Activated T-helper 1 cell treated with anti-CD3 and anti-CD28 coated beads, Interleukin-2, amount 50 U/mL, for 16 hours (primary cell): ENCODE measurements at places on chromosomes 16 and 17.

- no peak for DNase-seq
Measured at GRCh38 chr16:87611456-87611855, 9.1 kb downstream of the JPH3 start.

DNA sequence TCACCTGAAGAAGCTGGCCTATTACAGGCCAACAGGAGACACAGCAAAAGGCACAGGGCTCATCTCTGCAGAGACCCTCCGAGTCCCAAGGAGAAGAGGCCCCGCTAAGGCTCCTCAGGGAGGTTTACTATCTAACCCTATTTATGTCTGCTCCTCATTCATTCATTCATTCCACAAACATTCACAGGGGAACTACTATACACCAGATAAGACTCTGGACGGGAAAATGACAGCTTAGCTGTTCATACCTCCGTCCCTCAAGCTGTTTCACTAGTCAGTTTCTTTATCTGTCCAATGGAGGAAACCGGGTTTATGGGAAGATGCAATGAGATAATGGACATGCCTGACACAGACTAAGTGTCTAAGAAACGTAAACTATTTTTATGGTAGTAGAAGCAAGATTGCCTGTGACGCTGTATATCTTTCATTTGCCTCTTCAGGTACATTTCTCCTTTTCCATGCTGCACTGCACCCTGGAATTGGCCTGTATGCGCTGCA, 62.1 kb downstream of the SRL start:
- no peak for DNase-seq

DNA sequence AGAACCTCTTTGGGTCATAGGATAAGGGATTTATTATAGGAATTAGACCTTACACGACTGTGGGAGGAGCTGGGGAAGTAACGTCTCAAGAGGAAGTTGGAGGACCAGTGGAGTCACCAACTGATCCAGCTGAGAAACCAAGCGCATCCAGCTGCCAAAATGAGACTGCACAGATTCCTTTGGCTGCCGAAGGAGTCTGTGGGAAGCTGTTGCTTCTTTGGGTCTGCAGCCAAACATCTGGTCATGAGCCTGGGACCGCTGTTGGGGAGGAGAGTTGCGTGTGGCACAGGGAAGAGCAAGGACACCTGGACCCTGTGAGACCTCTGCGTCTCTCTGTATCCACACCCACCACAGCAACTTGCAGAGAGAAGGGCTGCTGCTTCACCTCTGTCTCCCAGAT, 2.4 kb upstream of the NACA2 start:
- DNase-seq: no peak

DNA sequence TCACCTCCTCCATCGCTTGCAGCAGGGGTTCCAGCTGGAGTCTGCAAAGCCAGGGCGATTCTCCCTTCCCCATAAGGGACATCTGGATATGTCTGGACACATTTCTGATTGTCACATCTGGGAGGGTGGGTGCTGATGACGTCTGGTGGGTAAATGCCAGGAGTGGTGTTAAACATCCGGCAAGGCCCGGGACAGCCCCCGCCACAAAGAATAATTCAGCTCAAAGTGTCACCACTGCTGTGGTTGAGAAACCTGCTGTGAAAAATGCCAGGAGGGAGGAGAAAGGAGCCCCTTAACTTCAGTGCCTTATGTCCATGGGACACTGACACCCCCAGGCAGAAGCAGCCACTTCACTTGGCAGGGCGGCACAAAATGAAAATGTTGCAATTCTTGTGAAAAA, 179.4 kb upstream of the SDK2 start:
- DNase-seq: no peak

- no peak for DNase-seq
Measured at GRCh38 chr17:29115961-29116803, 64.0 kb downstream of the MYO18A start.

DNA sequence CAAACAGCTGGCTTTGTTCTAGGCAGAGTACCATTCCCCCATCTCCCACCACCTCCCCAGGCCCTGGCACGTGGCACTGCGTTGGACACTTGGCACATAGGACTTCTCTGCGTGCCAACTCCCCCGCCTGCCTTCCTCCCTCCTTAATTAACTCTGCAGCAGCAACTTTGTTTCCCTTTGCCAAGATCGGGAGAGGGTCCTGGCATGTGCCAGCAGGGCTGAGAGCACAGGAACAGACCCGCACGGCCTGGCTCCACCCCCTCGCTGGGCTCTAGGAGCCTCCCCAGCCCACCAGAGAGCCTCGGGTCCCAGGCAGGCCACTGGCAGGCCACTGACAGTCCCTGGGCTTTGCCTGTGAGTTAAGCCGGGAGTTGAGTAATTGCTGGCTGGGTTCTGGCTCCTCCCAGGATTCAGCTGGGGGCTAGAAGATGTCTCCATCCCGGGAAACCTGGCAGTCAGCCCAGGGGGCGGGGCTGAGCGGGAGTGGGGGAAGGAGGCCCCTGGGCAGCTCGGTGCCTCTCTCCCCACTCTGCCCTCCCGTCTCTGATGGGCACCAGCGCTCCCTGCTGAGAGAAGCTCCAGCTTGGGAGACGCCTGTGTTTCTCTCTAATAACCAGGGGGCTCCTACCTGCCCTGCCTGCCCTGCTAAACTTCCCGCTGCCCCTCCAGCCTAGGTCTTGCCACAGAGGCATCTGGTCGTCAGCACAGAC, 224.0 kb upstream of the TNRC6C start:
- no peak for DNase-seq

- DNase-seq: no peak
Measured at GRCh38 chr17:78045316-78045715, 83.2 kb downstream of the TMC6 start.

DNA sequence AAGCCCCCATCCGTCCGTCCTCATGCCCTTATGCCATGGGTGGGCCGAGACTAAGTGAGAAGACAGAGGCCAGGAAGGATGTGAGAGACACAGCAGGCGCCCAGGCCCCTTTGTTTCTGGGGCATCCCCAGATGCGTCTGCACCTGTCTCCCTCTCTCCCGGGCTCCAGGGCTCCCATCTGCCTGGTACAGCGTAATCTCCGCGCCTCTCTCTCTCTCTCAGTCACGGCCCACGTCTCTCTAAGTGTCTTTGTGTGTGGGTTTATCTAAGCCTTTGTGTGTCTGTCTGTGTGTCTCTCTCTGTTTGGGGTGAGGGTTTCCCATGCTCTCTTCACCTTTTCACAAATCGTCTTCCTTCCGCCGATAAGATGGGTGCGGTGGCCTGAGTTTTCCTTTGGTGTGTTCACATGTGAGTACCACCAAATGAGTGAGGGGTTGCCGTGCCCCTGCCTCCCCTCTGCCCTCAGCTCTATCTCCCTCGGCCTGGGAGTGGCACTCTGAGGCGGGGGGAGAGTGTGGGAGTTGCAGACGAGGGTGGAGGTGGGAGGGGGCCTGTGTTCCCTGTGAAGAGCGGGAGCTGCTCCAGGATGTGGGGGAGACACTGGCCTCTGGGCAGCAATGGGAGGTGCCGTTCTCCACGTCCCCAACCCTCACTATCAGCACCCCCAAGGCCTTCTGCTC, 25.8 kb upstream of the ABCC3 start:
- no peak for DNase-seq

- DNase-seq: no peak
Measured at GRCh38 chr16:58127634-58128033, 1.5 kb downstream of the CFAP20 start.

GRCh38 chr17:81651692-81652091, 4.7 kb downstream of the PDE6G start:
- DNase-seq: no peak

DNA sequence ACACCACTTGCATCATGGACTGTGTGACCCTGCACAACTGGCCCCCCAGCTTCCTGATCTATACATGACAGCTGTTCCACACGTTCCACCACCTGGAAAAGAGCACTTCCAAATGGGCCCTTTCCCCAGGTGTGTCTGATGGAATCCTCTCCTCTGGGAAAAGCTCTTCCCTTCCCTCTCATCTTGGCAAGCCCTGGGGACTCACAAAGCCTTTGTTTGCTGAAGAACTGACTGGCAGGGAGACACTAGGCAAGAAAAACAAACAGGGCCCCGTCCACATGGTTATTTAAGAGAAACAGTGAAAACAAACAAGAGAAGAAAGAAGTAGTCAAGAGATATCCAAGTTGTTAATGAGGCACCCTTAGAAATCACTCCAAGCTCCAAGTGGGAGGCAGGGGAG, 52.6 kb downstream of the C16orf95 start:
- DNase-seq: no peak

GRCh38 chr16:71807905-71808592, 585 bp downstream of the AP1G1 start:
- DNase-seq: no peak

DNA sequence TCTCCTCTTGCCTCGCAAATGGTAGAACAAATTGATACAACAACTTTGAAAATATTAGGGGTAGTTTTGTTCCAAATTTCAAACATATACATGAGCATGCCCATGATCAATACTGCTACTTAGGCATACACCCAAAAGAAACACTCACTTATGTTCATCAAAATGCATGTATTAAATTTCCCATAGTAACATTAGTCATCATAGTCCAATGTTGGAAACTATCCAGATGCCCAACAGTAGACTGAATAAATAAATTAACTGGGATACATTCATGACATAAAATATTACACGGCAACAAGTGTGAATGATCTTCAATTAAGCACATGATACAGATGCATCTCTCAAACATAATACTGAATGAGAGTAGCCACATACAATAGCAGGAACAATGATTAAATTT, 391.6 kb downstream of the CDH11 start:
- DNase-seq: no peak

DNA sequence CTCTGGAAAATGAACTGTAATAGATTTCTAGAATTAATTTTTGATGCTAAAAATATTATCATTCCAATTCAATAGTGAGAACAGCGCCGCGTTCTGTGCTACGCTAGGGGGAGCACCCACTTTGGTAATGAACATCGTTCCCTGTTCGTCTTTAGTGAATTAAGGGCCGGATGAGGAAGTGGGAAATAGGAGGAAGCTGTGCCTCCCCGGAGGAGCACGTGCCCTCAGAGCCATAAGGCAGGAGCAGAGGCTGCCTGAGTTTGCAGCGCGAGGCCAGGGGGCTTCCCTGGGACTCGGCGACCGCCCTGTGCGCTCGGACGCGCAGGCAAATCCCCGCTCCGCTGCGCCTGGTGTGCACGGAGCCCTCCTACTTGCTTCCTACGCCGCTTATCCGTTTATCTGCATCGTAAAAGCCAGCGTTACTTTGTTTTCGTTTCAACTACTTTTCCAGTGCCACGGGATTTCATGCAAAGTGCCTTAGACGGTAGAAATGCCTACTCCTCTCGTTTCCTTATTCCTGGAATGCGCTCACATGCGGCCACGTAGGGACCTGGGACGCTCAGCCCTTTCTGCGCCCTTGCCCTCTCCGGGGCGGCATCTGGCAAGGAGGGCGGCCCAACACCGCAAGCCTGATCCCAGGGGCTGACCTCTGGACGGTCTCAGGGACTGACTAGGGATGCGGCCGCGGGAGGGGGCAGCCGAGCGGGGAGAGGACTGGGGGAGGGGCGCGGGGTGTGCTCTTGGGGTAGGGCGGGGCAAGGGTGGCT, 76.4 kb downstream of the KCNJ12 start:
- DNase-seq: no peak

GRCh38 chr17:79577485-79578187, 33.2 kb downstream of the RBFOX3 start:
- no peak for DNase-seq

DNA sequence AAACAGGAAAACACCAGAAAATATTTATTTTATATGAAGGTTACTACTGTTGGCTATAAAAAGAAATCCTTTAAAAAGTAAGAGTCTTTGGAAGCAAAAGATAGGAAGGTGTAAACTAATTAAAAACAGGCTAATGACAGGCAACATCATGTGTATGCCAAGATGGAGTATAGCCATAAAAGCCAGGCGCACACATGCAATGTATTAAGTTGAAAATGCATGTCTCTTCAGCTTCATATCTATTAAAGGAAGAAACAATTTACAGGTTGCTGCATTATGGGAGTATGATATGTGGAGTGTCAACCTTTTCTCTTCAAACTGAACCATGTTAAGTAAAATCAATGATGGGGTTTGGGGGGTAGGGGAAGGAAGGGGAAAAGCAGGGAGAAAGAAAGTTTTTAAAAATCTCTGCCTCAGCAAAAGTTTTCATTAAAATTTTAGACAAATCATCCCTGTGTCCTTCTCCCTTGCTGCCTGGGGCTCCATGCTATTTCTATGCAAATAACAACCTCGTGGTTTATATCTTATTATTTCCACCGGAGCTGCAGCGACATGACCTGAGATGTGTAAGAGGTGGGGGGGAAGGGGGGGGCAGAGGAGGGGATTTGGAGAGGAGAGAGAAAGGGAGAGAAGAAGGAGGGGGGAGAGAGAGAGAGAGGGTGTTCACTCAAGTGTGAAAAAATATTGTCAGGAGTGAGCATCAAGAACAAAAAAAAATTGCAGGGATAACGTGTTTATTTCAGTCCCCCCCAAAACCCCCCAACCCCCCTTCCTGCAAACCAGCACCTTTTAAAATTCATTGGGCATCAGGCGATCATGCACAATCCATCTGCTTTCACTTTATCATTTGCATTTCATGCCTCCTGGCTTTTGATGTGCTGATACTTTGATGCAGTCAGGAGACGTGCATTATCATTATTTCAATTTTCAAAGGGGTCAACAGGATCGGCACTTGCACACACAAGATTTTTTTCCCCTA, 197.6 kb downstream of the AATF start:
- no peak for DNase-seq

DNA sequence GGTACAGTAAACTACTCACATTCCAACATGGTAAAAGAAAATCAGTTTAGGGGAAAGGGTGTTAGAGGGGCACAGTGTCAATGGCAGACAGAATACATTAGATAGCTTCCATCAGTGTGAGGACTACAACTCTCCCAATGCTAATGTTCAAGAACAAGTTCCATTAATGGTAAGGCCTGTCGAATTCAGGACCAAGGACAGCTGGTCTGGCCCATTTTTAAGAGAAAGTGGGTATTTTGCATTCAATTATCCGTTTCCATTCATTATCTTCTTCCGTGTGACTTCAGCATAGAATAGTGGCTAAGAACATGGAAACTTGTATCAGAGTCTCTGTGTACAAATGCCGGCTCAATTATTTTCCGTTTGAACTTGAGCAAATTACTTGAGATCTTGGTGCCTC, 98.4 kb downstream of the XYLT1 start:
- DNase-seq: no peak

- no peak for DNase-seq
Measured at GRCh38 chr16:79297805-79298204, 302.7 kb downstream of the MAF start.

- DNase-seq: no peak
Measured at GRCh38 chr17:31274252-31274651, 22.8 kb downstream of the OMG start.

DNA sequence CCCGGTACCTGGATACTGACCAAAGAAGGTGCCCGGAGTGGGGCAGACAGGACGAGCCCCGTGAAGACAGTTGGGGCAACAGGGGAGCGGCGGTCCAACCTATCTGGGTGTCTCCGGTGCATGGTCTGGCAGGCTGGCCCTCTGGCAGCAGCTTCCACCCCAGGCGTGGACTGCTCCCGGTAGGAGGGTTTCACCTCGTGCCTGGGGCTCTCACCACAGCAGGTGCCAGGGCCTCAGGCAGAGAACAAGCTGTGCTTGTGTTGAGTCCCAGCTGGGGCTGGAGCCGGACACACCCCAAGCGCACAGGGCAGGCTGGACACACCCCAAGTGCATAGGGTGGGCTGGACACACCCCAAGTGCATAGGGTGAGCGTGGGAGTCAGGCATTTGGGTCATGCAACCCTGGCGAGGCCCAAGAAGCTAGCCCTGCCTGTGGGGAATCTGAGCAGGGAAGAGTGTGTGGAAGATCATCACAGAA, 1.5 kb upstream of the FBXL16 start:
- DNase-seq: no peak
